ENCODE measurements at places on chromosomes 16 and 17.

- DNase-seq = no peak
These were observed 247.5 kb upstream of the ELAC2 start for GRCh38 chr17:13265311-13265710.

- DNase-seq = no peak
These were observed 88.9 kb downstream of the C16orf78 start for GRCh38 chr16:49462362-49462988.

DNA sequence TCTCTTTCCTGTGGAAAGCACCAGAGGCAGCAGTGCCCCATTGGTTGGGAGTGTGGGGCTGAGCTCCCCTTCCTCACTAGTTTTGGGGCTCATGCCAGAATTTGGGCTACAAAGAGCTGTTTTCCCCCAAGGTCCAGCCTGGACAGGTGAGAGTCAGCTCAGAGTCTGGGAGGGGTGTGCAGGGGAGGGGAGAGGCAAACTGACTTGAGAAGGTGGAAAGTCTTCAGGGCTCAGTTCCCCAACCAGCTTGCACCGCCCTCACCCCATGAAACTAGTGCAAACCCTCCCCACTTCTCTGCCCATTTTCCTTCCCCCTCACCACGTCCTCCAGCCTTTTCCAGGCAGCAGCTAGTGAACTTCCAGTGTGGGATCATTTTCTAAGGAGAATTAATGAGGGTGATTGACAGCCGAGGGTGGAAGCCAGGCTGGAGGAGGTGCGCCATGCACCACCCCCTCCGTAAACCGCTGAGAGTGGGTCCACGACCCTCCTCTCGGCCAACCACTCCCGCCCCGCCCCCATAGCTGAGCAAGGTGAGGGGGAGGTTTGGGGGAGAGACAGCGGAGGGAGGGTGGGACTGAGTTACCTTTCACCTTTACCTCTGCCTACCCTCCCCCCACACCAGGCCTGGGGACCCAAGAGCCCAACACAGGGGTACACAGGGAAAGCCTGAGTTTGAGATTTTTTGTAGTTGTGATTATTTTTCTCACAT is 6.2 kb upstream of the DLX4 start:
- no peak for DNase-seq

GRCh38 chr16:84298376-84298899 is 3.8 kb downstream of the WFDC1 start:
- no peak for DNase-seq

- no peak for DNase-seq
These were observed 9.3 kb upstream of the USP7 start for GRCh38 chr16:8972843-8973586.

DNA sequence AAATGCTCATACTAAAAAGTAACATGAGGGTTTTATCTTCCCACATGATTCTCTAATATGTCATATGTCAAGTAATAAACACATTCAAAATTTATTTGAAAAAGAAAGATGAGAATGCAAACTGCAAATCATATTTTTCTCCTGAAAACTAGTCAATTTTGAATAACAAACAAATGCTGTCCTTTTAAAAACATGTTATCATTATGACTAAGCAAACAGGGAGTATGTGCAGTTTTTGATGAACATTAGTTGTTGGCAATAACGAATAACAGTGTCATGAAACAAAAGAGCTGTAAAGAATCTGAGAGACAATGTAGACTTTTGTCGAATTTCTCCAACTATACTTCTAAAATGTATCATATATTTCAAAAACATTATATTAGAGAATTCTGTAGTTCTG is 34.8 kb downstream of the RPGRIP1L start:
- no peak for DNase-seq

DNA sequence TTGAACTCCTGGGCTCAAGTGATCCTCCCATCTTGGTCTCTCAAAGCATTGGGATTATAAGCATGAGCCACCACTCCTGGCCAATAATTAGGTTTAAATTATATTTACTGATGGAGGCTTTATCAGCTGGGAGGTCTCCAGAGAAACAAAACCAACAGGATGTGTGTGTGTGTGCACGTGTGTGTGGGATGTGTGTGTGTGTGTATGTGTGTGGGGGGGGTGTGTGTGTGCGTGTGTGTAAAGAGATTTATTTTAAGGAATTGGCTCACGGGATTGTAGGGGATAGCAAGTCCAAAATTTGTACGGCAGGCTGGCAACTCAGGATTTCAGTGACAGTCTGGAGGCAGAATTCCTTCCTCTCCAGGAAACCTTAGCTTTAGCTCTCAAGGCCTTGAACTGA is 4.6 kb downstream of the MMP25 start:
- no peak for DNase-seq

DNA sequence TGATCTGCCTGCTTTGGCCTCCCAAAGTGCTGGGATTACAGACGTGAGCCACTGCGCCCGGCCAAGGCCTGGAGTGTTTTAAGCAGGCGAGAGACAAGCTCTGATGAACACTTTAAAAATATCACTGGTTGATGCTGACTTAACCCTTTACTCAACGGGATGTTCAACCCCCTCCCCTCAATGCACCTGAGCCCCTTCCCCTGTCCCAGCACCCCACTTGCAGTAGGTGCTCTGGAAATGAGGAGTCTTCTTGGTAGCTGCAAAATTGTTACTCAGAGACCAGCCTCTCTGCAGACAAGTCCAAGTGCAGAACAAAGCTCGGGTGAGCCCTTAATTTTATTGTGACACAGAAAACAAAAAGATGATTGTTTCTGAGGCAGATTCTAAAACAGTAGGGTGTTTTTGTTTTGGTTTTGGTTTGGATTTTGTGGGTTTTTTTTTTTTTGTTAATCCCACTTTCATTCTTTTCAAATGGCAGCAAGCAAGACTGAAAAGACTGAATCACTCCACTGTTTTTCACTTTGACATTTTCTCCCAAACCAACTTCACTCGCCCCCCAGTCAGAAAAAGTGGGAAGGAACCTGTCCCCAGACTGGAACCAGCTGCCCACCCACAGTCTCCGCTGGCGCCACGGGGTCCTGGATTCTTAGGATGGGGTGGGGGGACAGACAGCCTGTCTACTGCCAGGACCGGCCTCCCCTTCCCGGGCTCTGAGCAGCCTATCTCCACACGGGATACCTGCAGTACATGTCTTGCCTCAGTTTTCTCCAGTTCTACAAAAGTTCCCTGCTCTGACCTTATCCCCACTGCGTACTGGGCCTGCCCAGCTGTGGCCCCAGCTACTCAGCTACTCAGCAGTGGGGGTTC is 5.2 kb upstream of the PLLP start:
- DNase-seq = no peak

DNA sequence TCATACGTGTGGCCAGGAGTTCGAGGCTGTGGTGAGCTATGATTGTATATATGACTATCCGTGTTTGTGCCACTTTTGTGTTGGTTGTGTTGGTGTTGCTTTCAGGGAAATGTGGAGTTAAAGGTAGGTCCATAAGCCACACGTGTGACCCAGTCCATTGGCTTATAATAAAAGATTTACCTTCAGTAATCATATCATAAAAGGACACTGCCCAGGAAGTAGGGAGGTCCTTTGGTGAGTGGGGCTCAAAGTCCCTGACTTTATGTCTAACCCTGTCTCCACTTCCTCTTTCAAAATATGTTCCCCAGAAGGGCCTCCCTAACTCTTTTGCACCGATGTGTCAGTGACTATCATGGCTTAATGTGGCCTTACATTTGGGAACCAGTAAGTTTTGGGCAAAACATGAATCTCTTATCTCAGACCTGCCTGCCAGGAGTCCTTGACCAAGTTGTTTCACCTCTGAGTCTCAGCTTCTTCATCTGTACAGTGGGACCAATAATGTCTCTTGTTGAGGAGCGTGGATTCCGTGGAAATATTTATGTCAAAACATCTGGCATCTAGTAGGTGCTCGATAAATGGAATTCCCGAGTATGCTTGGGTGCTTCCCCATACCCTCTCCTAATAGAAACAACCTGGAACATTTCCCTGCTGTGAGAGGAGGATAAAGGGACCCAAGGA is 4.8 kb downstream of the TNP2 start:
- no peak for DNase-seq

All from C1 segment of cervical spinal cord (tissue), 14 donors.